NCI-H748 treated with DMSO at 0.1 percent for 48 hours (cell line): ENCODE measurements at places on chromosomes 5 and 9.

GRCh38 chr5:980966-981365 is 27.6 kb upstream of the NKD2 start:
- peak; percentile 95 for DNase-seq

DNA sequence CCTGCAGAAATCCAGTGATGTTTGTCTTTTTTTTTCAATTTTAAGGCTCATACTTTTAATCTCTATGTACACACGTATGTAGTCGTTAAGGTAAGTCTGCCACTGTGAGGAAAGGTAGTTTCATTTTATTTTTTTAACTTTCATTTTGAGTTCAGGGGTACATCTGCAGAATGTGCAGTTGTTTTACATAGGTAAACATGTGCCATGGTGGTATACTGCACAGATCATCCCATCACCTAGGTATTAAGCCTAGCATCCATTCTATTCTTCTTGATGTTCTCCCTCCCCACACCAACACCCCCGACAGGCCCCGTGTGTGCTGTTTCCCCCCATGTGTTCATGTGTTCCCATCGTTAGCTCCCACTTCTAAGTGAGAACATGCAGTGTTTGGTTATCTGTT is 19.7 kb downstream of the MUSK start:
- DNase-seq: no peak

GRCh38 chr5:153879596-153879995 is 159.1 kb downstream of the FAM114A2 start:
- DNase-seq: no peak

DNA sequence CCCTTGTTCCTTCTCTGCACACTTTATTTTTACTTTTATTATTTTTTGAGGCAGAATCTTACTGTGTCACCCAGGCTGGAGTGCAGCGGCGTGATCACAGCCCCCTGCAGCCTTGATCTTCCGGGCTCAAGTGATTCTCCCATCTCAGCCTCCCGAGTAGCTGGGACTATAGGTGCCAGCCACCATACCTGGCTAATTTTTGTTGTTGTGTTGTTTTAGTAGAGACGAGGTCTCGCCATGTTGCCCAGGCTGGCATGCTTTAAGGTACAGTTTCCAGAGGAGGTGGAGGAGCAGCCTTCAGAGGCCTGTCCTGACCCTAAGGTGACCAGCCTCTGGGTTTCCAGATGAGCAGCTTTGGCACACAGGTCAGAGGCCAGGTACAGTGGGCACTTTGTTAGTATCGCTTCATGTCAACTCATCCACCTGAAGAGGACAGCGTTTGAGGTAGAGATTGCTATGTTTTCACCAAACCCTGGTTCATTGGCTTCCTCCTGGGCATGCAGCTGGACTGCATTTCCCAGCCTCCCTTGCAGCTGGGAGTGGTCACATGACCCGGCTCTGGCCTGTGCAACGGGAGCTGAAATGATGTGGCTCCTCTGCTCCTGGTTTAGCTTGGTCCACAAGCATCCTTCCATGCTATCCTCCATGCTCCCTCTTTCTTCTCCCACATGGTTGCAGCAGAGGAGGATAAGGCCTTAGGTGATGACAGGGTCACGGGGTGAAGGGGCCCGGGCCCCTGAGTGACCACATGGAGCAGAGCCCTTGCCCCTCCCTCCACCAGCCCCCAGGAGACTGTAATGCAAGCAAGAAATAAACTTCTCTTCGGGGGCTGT is 139.3 kb upstream of the IER5L start:
- DNase-seq: no peak

DNA sequence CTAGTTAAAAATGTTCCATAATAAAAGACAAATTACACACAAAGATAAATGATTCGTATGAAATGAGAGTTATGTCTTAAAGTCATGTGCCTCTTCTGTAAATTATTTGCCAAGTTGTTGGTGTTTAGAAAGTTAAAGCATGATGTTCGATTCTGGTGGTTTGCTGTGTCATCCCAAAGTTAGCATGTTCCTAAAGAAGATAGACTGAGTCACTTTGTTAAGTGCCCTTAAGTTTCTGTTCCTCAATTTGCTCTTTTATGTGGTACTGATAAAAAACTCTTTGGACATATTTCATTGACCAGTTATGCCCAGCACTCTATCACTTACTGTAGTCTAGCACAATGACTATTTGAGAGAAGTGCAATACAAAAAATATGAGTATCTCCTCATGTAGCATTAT is 366.9 kb upstream of the ZNF608 start:
- no peak for DNase-seq

- DNase-seq: no peak
Measured at GRCh38 chr9:72188232-72188631, 39.0 kb downstream of the GDA start.

- DNase-seq: no peak
Measured at GRCh38 chr9:133153227-133154096, 10.3 kb downstream of the GBGT1 start.

DNA sequence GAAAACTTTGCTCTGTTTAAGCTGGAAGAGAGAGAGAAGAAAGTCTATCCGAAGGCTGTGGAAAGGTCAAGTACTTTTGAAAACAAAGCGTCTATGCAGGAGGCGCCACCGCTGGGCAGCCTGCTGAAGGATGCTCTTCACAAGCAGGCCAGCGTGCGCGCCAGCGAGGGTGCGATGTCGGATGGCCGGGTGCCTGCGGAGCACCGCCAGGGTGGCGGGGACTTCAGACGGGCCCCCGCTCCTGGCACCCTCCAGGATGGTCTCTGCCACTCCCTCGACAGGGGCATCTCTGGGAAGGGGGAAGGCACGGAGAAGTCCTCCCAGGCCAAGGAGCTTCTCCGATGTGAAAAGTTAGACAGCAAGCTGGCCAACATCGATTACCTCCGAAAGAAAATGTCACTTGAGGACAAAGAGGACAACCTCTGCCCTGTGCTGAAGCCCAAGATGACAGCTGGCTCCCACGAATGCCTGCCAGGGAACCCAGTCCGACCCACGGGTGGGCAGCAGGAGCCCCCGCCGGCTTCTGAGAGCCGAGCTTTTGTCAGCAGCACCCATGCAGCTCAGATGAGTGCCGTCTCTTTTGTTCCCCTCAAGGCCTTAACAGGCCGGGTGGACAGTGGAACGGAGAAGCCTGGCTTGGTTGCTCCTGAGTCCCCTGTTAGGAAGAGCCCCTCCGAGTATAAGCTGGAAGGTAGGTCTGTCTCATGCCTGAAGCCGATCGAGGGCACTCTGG is 32.6 kb downstream of the CD180 start:
- DNase-seq: no peak

- DNase-seq: no peak
Measured at GRCh38 chr9:108269371-108269770, 586.4 kb downstream of the ACTL7B start.

DNA sequence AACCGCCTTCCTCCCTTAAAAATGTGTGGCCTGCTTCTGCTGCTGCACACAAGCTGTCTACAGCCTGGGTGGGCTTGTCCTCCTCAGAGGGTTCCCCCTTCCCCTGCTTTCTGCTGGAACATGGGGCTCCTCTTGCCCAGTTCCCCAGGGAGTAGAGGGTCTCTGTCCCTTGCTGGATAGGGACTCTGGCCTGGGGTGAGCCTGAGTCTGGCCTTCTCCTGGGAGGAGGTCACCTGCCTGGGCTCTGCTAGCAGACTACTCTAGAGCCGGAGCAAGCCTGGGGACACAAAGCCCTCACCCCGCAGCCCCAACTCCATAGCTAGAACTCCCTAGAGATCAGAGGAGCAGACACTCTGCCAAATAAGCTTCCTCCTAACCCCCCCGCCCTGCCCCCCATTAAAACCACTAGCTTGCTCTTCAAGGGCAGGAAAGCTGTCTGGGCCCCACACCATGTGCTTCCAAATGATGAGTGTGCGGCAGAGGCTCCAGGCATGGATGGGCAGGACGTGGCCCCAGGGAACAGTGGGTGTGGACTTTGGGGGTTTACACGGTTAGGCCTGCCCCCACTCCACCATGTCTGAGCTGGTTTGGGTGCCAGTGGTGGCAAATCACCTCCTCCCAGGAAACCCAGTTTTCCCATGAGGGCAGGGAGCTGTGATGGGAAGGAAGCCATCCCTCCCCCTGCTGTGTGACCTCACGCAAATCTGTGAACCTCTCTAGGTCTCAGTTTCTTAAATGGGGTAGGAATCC is 10.0 kb downstream of the TCF7 start:
- no peak for DNase-seq

- no peak for DNase-seq
Measured at GRCh38 chr5:169146158-169146557, 154.8 kb downstream of the SLIT3 start.

DNA sequence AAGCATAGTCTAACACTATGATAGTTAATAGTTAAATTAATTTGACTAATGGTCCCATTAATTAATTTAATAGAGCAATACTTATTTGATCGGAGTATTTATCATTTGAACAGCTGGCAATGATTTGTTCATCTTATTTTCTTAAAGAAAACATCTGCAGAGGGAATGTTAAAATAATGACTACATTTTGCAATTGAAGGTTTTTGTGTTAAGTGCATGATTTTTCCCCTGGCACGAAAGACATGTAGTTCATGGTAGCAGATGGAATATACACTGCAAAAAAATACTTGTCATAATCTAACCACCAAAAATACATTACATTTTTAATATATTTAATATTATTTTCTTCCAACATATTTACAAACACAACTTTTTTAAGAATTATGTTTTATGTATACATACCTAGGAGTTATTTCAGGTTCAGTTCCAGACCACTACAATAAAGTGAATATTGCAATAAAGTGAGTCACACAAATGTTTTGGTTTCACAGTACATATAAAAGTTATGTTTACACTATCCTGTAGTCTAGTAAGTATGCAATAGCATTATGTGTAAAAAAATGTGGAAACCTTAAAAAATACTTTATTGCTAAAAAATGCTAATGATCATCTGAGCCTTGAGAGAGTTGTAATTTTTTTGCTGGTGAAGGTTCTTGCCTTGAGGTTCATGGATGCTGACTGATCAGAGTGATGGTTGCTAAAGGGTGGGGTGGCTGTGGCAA is 292.6 kb upstream of the DAB2 start:
- DNase-seq: no peak

GRCh38 chr5:158224253-158224652 is 365.3 kb upstream of the CLINT1 start:
- no peak for DNase-seq

DNA sequence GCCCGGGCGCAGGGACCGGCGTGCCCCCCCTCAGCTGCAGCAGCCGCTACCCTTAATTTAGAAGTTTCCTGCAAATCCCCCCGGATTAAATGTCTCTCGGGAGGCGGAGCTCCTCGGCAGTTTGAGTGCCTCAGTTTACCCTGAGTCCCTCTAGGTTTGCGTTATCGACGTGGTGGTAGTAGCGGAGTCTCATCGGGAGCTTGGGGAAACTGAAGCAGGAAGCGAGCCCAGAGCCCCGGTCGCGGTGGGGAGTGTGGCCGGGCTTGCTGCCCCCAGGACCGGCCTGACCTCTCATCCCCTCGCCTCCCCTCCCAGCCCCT is 529 bp upstream of the TPM2 start:
- DNase-seq: no peak

GRCh38 chr9:85062385-85063022 is 393.0 kb downstream of the NTRK2 start:
- DNase-seq: no peak

- DNase-seq: no peak
Measured at GRCh38 chr5:82991678-82992323, 85.4 kb downstream of the TMEM167A start.

DNA sequence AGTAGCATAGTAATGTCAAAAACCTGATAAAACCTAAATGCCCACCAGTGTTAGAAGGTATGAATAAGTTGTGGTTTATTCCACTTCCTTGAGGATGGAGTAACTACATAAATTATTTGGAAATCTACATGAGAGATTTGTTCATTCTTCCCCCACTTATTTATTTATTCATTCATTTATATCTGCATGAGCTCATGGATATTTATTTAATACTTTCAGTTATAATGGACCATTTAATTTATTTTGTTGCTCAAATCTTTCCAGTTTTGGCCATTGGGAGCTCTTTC is 223.8 kb upstream of the S1PR3 start:
- no peak for DNase-seq

DNA sequence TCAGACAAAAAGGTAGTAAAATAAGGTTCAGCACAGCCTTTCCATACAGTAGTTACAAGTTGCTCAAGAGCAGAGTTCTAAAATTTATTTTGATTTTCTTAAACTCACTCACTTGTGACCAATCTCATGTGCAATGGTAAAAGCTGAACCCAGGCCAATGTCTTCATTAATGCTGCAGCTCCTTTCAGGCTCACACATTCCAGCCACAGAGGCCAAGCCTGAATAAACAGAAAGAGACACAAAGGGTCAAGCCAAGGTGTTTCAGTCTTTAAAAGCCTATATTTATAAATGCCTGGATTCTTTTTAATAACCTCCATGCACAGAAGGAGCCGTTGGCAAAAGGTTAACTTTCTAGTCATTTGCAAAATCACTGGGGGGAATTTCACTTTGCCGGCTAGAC is 152.5 kb downstream of the ADAMTS6 start:
- DNase-seq: no peak

DNA sequence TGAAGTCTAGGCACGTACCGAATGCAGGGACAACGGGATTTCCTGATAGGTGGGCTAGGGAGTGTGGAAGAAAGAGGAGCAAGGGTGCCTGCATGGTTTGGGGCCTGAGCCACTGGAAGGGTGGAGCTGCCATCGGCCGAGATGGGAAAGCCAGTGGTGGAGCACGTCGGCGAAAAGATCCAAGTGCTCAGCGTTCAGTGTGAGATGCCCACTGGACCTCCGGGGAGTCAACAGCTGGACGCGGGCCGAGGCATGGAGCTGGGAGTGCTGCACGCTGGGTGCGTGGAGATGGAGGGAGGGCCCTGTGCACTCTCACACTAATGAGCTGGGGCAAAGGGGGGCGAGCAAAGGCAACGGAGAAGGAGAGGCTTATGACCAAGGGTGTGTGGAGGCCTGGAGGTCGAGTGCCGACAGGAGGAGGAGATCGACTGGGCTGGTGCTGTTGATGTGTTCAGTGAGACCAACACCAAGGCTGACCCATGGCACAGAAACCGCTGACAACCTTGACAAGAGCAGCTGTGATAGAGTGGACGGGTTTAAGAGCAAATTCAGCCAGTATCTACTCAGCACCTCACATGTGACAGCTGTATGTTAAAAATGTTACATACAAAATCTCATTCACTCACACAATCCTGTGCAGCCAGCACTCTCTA is 85.7 kb downstream of the STK10 start:
- no peak for DNase-seq

DNA sequence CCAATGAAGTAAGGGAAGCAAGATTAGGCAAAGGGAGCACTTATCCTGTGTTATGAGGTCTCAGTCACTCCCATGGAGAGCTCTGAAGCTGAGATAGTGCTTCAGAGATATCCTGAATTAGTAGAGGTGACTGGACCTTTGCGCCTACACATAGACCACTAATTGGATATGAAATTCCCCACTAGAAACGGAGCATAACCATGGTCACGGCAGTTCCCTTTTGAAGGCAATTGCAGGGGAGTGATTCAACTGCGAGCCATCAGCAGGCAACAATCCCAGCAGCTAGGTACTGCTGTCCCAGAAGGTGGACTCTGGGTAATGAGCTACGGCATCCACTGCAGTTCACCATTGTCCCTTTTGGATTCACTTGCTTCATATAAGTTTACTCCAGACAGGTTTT is 267.7 kb upstream of the RASA1 start:
- DNase-seq: no peak

DNA sequence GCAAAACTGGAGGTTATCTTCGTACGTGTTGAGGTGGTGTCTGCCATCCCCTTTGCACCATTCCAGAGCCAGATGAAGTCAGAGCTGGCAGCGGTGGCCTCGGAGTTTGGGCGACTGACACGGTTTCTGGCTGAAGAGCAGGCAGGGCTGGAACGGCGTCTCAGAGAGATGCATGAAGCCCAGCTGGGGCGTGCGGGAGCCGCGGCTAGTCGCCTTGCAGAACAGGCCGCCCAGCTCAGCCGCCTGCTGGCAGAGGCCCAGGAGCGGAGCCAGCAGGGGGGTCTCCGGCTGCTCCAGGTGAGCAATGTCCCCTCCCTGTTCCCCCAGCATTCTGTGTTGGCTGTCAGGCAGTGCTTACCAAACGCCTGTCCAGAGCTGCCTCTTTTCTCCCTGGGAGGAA is 9.5 kb downstream of the TRIM41 start:
- no peak for DNase-seq
